ENCODE measurements at places on chromosomes 12 and 14.

DNA sequence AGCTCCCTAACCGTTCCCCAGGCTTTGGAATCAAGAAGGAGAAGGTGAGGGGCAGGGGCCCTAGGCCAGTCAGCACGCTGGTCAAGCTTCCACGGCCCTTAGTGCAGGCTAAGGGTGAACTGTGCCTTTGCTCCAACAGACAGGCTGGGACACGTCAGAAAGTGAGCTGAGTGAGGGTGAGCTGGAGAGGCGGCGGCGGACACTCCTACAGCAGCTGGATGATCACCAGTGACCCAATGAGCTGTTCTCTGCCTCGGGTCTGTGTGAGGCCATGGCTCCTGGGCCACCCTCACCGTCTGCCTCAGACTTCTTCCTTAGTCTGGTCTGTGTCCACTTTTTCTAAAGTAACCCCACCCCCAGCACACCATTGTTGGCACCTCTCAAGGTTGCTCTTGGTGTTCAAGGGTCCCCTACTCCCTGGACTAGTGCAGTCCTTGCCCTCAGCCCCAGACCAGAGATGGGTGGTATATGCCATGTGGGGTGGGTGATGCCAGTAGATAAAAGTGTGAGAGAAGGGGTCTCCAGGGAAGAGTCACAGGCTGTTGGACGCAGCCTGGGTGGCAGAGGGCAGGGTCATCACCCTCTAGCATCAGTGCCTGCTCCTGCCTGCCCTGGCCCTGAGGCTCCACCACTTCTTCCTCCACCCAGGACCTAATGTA is 20.7 kb downstream of the PRPF40B start:
- no peak for DNase-seq

DNA sequence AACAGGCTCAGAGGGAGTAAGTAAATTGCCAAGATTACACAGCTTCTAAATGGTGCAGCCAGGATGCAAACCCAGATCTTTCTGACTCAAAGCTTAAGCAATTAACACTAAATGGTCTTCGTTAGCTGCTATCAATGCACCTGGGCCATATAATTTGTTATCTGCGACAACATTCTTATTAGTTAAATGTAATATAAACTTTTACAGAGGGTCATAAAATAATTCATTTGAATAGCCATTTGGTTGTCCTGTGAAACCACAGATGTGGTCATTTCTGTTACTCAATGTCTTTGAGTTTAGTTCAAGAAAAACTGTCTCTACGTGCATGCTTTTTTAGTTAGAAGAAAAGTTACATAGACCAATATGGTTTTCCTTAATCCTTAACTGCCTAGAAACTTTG is 22.1 kb upstream of the NAP1L1 start:
- DNase-seq = no peak

GRCh38 chr14:103521438-103521950 is 1.1 kb downstream of the CKB start:
- no peak for DNase-seq

GRCh38 chr14:50231475-50232275 is at the start of gene SOS2:
Gene SOS2 (minus strand): TSS chr14:50231578. CDS start chr14:50231283, 295 bp downstream.
- peak; percentile 83 for DNase-seq

DNA sequence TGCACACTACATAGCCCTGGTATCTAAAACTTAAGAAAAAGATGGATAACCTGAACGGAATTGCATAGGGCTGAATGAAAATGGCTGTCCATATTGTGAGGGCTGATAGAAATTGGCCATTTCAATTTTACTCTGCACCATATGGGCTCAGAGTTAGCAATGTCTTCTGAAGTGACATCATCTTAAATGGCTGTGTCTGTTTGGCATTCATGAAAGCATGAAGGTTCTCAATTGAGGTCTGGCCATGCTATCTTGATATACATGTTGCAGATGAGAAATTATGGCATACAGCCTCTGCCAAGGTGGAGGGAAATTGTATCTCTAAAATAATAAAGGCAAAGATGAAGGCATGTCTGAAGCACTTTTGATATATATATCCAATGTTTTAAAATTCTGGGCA is 226.0 kb upstream of the PDE3A start:
- DNase-seq = no peak

- no peak for DNase-seq
These were observed 146.8 kb upstream of the RASSF8 start for GRCh38 chr12:25811656-25812126.

- no peak for DNase-seq
These were observed 55.2 kb downstream of the EFCAB11 start for GRCh38 chr14:89899291-89899690.

- no peak for DNase-seq
These were observed 25.3 kb upstream of the MAGOHB start for GRCh38 chr12:10638728-10639127.

GRCh38 chr12:78101946-78102635 is 271.4 kb downstream of the NAV3 start:
- no peak for DNase-seq

GRCh38 chr14:68554231-68554630 is 238.6 kb downstream of the ZFP36L1 start:
- DNase-seq = no peak

- no peak for DNase-seq
These were observed 142.3 kb upstream of the TMPO start for GRCh38 chr12:98373025-98373554.

GRCh38 chr12:21542403-21542802 is 16.3 kb downstream of the SPX start:
- DNase-seq = peak; percentile 23

GRCh38 chr14:99527026-99527425 is 45.8 kb downstream of the CCNK start:
- no peak for DNase-seq

DNA sequence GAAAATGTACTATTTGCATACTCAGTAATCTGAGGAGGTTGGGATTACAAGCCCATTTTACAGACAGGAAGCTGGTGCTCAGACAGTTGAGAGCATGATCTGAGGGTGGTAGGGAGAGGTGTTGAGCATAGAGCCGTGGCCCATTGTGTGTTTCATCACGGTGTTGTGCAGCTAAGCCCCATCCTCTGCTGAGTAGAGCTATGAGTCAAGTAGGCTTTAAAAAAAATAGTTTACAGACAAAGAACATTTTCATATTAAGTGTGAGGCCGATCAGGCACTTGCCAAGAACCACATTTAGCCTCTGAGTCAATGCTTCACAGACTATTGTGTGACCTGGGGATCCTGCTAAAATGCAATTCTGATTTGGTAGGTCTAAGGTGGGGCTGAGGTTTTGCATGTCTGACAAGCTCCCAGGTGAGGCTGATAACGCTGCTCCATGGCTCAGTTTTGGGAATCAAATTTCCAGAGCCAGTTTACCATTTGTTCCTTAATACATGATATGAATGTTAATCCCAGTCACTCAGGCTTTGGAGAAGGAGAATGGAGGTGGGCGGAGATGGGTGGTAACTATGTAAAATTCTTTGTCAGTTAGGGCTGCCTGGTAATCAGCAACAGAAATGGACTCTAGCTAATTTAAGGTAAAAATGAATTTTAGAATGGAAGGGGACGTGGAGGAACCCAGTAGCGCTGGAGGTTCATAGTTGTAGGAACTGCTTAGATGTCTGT is 22.2 kb downstream of the ZNF664 start:
- peak; percentile 38 for DNase-seq
